ENCODE measurements at places on chromosomes 5 and 9.

DNA sequence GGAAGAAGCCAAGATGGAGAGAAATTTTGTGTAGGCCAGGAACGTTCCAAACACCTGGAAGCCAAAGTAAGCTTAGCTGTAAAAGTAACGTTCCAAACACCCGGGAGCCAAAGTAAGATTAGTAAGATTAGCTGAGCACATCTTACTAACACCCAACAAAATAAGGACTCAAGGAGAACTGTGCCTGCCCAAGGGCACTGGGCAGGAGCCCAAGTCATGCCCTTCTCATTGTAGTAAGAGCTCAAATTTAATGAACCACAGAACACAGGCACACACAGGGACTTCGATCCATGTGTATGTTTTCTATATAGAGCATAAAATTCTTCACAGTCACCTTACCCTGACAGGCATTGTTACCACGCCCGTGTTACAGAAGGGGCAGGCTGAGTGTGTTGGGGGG is 36.1 kb upstream of the NXNL2 start:
- no peak for DNase-seq

DNA sequence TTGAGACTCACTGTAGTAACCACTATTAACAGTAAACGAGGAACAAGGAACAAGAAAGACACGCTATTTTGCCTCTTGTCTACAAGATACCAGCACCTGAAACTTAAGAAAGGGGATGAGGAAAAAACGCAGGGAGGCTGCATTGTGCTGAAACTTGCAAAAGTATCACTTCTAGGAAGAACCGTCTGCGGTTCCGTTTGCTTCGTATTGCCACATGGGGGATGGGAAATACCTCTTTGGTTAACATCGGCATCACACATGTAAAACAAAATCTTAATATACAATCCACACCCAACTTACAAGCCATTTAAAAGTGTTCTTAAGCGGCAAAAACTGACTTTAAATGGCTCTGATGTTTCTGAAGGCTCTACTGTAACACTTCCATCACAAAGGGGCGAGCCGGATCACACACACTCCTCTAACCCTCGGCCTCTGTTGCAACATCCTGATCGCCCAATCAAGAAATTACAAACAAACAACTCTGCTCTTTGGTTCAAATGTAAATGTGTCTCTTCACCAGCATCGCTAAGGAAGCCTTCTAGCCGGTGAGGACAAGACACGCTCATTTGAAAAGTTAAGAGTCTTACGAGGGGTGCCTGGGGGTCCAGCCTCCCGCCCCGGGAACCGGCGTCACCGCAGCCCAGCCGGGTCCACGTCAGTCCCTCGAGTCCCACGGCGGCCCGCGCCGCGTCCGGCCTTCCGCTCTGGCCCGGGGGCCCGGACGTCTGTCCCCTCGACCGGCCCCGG is 621 bp downstream of the SEC16A start:
- DNase-seq, result peak; percentile 4

- no peak for DNase-seq
These were observed 446.5 kb downstream of the GABRG2 start for GRCh38 chr5:162514116-162514515.

DNA sequence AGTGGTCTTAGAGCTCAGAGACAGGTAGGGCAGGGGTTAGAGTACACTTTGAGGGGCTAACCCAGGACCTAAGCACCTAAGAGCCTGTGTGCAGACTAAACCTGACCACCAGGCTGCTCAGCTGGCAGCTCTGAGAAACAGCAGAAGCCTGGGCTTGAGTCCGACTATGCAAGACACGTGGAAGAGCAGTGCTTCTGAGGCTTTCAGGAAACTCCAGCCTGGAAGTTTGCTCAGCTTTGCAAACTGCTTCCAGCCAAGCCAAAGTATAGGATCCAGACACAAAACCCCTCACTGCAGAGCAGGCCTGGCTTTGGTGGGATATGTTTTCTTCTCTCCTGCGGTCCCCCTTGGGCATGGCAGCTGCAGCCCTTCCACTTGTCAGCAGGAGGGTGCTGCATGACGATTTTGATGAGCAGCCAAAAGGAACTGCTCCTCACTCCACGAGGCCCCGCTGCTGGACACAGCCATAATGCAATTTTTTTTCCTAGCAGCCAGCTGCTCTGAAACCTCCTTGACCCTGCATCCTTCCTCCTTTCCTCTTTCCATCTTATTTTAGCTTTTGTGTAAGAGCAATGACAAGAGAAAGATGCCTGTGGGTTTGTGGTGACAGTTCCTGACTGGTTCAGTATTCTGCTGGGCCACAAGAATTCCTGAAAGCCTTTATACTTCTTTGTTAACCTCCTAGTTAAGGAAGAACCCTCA is 123.1 kb downstream of the LIFR start:
- peak; percentile 32 for DNase-seq

- no peak for DNase-seq
These were observed 27.8 kb upstream of the SEMA4D start for GRCh38 chr9:89525446-89526374.

DNA sequence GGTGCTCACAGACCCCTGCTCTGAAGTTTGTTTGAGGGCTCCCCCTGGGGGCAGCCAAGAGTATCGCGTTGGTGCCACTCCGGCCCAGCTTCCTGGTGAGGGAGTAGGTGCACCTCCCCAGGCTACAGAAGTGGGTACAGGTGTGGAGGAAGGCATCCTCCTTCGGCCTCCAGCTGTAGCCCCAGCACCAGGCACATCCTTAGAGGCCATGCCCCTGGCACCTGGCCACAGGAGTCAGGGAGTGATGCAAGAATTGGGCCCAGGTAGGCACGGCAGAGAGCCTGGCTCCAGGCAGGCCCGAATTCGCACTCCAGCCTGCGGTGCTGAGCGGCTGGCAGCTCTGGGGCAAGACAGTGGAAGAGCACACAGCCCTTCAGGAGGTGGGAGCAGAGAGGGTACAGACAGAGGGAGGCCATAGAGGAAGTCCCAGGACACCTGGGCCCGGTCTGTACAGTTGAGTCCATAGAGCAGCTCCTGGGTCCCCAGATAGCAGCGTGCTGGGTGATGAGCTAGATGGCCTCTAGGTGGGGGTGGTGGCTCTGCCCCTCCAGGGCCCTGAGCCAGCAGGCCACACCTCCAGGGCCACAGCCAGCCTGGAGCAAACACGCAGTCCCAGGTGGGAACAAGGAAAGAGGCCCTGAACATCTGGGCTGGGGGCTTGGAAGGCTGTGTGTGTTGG is 2.4 kb downstream of the SAPCD2 start:
- DNase-seq, result peak; percentile 74

DNA sequence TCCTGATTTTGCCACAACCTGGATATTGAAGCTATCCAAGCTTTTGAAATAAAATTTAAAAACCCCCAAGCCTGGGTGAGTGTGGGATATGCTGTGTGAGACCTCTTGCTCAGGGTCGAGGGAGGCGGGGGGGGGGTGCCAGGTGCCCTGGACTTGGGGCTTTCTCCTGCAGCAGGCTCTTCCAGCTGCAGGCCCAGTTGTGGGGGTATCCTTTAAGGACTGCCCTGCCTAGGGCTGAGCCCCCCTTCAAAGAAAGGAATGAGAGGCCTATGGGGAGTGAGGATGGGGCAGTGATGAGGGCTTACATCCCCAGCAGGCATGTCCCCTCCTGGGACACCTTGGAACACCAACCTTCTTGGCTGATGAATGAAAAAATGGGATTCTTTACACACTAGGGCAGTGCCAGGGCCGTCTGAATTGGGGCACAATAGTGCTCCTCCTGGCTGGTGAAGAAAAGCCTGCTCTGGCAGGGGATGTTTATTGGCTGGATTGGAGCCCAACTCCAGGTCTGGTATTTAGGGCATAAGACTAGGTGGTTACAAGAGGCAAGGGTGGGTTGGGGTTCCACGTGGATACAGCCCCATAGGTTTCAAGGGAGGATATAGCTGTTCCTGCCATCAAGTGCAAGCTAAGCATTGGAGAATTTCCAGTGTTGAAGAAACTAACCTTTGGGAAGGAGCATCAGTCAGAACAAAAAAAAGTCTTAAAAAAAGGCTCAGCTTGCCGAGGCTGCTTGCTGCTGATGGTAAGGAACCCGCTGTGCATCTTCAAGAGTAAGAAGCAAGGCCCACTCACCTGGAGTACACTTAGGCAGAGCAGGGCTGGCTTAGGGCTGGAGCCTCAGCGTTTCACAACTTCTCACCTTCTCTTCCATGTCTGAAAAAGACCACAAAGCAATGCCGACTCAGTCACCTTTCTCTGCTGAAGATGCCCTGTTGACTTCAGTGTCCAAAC is 7.0 kb downstream of the HNRNPAB start:
- no peak for DNase-seq

GRCh38 chr5:14256026-14256690 is 113.0 kb downstream of the TRIO start:
- DNase-seq, result peak; percentile 10

DNA sequence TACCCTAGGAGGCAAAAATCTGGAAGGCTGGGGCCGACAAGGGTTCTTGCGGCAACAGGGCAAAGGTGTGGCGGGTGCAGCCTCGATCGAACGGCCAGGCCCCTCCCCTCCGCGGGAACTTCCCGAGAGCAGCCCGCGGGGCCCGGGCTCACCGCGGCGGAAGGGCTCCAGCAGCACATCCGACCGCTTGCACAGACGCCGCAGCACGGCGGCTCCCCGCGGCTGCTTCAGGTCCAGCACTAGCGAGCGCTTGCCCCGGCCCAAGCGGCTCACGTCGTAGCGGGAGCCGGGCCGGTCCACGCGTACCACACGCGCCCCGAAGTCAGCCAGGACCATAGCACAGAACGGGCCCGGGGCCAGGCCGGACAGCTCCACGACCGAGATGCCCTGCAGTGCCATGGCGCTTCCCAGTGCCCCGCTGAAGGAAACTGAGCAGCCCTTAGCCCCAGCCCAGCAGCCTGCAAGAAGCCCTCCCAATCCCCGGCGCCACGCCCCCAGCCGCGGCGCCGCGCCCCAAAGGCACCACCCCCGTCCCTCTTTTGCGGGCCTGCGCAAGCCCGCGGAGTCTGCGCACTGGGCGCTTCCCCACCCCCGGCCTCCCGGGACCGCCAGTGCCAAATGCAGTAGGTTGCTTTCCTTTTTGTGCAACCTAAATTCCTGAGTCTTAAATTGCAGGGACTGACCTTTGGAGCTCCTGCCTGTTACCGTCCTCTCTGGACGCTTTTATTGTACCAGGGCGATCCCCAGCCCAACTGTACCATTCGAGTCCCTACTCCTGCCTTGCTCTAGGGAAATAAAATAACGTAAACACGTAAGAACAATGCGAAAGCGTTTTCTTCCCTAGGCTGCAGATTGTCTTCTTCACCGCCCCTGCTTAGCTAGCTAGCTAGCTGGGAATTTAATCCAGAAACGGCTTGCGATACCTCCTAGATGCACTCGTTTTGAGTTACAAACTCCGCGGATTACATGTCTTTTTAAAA is at the start of gene AMACR:
TSS of gene AMACR (minus strand) at position 430 of the 980 bp plus-strand sequence. CDS start at position 399, 31 bp downstream.
- peak; percentile 95 for DNase-seq

DNA sequence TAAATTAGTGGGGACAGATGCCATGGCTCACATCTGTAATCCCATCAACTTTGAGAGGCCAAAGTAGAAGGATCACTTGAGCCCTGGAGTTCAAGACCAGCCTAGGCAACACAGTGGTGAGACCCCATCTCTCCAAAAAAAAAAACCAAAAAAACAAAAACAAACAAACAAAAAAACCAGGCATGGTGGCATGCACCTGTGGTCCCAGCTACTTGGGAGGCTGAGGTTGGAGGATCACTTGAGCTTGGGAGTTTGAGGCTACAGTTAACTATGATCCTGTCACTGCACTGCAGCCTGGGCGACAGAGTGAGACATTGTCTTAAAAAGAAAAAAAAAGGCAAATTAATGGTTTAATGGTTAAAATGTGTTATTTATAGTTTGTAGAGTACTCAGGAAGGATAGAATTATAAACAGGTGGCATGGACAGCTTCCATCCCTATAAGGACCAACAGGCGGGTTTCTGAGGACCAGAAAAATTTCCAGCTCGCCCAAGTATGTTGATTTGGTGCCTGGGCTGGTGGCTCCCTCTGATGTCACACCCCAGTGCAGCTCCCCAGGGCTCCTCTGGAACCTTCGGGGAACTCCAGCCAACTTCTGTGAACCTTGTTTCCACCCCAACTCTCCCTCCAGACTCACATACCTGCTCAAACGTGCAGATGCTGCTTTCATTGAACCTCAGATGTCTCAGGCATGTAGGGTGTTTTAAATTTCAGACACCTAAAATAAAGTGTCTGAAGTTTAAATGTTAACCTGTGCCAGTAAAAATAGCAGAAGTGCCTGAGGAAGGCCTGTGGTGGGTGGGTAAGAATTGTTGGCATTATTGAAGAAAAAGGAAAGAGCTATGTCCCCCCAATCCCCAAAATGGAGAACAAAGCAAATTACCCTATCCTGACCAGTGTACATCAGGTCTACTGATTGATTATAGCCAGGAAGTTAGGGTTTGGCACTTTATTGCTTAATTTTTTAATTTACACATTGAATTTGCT is 69.0 kb downstream of the TRIO start:
- DNase-seq, result no peak

DNA sequence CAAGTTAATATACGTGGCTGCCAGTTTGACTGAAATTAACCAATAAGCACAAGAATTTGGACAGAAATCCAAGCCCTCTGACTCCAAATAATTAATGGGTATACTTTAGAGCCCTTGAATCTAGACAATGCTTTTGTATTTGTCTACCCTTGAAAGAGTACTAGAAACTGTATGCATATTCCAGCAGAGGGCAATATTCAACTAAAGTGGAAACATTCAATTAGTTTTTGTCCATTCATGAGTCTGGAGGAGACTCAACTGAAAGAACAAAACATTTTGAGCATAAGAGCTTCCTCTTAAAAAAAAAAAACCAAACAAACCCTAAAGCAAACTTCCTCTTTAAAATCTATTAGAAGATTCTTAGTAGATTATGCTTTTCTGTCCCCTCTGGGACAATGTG is 157.8 kb downstream of the ARHGEF28 start:
- DNase-seq, result no peak

GRCh38 chr9:131500377-131500776 is 2.3 kb upstream of the POMT1 start:
- no peak for DNase-seq

DNA sequence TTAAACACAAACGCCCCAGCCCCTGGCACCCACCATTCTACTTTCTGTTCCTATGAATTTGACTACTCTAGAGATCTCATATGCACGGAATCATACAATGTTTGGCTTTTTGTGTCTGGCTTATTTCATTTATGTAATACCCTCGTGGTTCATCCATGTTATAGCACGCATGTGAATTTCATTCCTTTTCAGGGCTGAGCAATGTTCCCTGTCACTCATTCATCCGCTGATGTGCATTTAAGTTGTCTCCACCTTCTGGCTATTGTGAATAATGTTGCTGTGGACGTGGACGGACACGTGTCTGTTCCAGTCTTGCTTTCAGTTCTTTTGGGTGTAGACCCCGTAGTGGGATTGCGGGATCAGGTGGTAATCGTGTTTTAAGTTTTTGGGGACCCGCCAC is 79.9 kb upstream of the BARHL1 start:
- DNase-seq, result no peak
